ENCODE measurements at places on chromosomes 11 and 22.

GRCh38 chr11:78359921-78360320, 57.7 kb downstream of the GAB2 start:
- DNase-seq, result no peak

DNA sequence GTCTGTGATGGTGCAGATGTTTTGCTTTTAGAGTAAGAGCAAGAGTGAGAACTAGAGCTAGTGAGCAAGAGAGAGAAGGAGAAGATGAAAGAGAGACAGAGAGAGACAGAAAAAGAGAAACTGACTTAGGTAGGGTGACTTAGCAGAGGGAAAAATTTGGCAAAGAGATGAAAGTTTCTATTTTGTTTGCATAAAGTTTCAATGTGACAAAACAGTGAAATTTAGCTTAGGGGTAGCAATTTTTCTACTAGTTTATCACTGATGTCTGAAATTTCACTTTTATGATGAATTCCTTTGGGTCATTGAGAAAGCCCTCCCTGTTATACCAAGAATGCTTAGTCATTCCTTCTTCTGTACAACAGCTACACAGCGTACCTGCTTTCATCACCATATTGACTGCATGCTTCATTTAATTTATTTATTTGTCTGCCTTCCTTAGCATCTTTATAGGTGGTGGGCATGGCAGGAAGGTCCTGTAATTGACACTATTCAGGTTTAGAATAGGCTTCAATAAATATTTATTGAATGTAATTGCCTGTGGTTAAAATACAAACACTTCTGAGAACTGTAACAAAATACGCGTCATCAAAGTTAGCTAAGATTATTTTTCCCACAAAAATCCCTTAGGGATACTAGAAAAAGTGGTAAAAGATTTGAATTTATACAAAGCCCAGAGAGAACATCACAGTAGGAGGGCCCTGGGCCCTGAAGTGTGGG, 19.9 kb upstream of the CTSC start:
- DNase-seq, result no peak

DNA sequence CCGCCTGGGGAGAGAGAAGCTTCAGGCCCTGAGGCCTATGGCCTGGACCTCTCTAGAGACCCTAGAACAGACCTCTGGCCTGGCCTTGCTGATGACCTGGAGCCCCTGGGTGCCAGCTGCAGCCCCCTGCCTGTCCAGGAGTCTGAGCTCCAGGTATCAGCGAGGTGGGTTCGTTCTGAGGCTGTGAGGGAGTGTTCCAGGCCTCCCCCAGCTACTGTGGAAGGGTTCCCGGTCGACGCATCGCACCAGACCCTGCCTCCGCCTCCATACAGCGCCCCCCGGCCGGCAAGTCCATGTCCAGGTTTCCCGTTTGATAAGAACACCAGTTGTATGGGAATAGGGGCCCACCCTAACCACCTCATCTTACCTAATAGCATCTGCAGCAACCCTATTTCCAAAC, 111.1 kb downstream of the KCNQ1 start:
- no peak for DNase-seq

DNA sequence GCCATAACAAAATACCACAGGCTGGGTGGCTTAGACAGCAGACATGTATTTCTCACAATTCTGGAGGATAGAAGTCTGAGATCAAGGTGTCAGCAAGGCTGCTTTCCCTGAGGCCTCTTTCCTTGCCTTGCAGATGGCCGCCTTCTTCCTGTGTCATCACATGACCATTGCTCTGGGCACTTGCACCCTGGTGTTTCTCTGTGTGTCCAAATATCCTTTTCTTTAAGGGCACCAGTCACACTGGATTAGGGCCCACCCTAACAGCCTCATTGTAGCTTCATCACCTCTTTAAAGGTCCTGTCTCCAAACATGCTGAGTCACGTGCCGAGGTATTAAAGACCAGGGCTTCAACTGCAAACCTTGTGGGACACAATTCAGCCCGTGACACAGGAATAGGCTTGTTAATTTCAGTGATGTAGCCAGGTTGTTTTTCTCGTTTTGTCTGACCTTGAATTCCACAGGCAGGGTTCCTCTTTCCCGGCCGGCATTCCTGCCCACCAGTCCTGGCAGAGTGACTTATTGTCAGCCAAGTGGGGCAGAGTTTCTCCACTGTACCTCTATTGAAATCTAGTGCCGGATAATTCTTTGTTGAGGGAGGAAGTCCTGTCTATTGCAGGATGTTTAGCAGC, 100.1 kb downstream of the KCNQ1OT1 start:
- no peak for DNase-seq

GRCh38 chr11:36233204-36233603, 56.0 kb downstream of the COMMD9 start:
- no peak for DNase-seq

- no peak for DNase-seq
Measured at GRCh38 chr11:116454020-116454645, 318.7 kb downstream of the BUD13 start.

DNA sequence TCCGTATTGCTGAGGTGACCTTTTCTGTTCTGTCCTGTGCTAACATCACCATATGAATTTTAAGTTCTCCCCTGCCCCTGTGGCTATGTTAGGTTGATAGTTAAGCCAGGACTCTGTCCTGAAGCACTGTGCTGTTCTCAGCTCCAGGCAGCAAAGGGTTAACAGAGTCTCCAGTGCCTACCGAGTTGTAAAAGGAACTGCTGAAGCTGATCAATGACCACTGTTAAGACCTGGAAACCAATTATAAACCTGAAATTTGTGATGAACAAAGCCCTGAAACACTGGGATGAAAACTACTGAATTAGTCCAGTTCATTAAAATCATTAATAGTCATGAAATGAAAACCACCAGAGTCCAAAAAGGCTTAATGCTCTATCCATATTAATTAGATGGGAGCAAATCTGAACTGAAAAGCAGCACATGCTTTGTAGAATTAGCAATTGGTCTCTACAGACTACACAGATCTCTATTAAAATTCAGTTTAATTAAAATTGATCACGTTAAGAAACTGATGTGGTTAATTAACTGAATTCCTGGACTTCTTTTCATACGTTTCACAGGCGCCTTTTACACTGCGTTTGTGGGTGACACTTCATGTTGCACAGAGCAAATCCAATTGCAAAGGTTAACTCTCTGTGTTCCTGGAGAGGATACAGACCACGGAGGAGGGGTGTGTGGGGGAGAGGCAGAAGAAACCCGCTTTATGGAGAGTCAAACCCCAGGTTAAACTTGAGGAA, 188.5 kb upstream of the MPPED2 start:
- no peak for DNase-seq

DNA sequence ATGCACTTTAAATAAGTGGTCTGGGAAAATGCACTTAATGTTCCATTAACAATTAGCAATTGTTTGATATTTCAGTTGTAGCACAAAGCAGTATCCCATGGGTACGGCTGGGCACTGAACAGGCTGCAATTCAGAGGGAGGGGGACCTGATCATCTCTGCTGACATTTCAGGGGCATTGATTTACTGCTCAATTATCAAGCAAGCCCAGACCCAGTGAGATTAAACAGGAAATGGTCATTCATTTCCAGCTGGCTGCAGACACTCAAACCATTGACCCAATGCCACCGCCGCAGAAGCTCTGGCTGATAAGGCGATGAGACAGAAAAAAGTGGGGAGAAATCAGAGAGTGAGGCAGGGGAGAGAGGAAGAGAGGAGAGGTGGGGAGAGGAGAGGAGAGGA, 1.2 kb downstream of the GPR83 start:
- DNase-seq, result no peak

Measured in KG1 (cell line).